Thoracic aorta (tissue), 2 donors: ENCODE measurements at places on chromosomes 5 and 9.
A peak's percentile ranks its signal among the peaks of the same experiment; 100 is the strongest.

DNA sequence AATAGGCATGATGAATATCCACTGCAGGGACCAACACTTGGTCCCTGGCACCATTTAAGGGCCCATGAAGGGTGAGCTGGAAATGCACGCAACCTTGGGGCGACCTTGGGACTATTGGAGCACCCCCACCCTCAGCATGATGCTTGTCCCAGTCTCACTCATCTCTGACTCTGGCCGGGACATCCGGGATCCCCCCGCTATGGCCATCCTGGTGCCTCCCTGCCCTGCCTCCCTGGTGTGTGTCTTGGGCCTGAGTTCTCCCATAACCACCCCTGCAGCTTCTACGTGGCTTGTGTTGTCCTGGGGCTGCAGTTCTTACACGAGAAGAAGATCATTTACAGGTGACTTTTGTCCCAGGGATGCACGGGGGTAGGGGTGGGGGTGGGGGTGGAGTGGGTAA, 5.9 kb downstream of the ZDHHC12 start:
- DNase-seq: no peak

DNA sequence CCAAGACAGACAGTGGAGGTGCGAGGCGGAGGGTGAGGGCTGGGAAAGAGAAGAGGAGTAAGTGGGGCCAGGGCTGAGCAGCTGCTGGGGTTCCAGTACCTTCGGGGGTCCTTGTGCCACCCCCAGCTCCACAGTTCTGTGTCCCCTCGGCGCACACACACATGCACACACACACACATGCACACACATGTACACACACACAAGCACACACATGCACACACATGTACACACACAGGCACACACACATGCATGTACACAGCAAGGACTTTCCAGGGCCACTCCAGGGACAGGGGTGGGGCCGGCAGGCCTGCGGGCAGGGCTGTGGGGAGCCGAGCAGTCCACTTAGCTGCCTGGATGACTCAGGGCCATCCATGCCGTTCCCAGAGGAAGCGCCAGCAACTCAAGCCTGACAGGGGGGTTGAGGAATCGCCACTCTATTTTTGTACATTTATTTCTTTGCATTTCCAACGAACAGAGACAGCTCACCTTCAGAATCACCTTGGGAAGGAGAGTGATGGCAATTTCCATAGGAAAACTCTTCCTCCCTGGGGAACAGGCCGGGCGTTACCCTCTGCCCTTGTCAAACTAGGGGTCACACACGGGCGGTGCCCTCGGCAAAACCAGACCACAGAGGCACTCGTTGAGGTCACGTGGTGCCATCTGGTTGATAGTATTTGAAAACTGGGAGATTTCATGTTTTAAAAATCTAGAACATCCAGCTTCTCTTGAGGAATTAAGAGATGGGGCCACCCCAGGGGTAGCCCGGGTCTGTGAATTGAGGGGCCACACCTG, 135.7 kb downstream of the ADAMTS2 start:
- DNase-seq: no peak

- no peak for DNase-seq
Measured at GRCh38 chr5:68673106-68673822, 420.6 kb upstream of the SLC30A5 start.

DNA sequence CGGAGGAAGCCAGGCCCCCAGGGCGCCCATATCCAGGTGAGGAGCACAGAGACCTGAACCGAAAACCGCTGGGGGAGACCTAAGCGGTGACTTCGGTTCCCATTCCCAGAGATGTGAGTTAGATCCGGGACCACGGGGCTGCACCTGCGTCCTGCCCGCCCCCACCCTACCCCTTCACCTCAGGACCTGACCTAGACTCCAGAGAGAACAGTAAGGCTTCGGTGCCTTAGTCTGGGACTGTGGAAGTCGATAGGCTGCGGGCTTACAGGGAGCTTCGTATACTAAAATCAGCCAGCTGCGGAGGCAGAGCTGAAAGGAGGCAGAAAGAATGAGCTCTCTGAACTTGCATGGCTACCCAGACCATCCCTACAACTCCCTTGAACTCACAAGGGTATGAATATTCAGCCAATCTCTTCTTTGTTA, 518 bp upstream of the FAM13B start:
- no peak for DNase-seq

- no peak for DNase-seq
Measured at GRCh38 chr9:132768932-132769905, 99.0 kb downstream of the GTF3C4 start.

- DNase-seq: no peak
Measured at GRCh38 chr5:74370168-74370567, 270.4 kb downstream of the ENC1 start.

- DNase-seq: peak; percentile 16
Measured at GRCh38 chr9:123353984-123354591, 1.9 kb upstream of the CRB2 start.
